Endothelial cell of umbilical vein (primary cell): ENCODE measurements at places on chromosomes 6 and 20. TPM values are rescaled to one million over a fixed set of nuclear protein-coding genes. Genes with fewer than 3 reads are reported as not detected.

Gene CD24
- 1.2 and 2.5 TPM in 2 replicates for total RNA-seq

Gene MICB
- 25.9 and 36.3 TPM in 2 replicates for total RNA-seq

Gene PI3
- total RNA-seq: not detected in 2 replicates

Gene PPP1R14C
- total RNA-seq: not detected in 2 replicates

Gene HTR1E
- not detected in 2 replicates for total RNA-seq

Gene BCL2L1
- total RNA-seq: 101 and 105 TPM in 2 replicates

Gene STMND1
- total RNA-seq: not detected in 2 replicates

Gene OR2H1
- not detected in 2 replicates for total RNA-seq

Gene SLC4A11
- 10.2 and 15.5 TPM in 2 replicates for total RNA-seq

Gene CRISP3
- not detected in 2 replicates for total RNA-seq

Gene LPA
- not detected in 2 replicates for total RNA-seq

Gene ENPP5
- total RNA-seq: not detected in 2 replicates

Gene ADGB
- not detected in 2 replicates for total RNA-seq

Gene PSORS1C1
- total RNA-seq: 9.2 and 13.2 TPM in 2 replicates

Gene ACSS2
- 40.7 and 48.5 TPM in 2 replicates for total RNA-seq

Gene TSHZ2
- not detected in 2 replicates for total RNA-seq

DNA sequence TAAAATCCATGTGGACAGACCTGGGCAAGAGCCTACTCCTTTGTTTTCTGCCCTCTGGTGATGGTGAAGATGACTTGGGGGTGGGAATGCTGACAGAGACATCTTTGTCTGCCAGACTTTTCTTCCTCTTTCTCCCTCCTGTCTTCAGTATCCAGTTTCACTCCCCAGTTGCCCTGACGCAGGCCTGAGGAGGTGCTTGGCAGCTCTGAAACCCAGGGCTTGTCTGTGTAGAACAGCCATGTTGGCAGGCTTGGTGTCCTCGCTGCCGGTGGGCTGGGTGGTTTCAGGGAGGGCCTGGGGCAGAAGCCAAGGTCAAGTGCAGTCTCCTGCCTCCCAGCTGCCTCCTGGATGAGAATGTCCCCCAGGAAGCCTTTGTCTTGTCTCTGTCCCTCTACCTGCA lies 22.5 kb downstream of the CCDC167 start:
- DNase-seq: no peak
- H3K4me1 ChIP-seq: no peaks in the 10 kb centered on the region
- H3K4me3 ChIP-seq: no peak overlapping the region
- H3K27ac ChIP-seq: no peak overlapping the region
- H3K36me3 ChIP-seq: peaks cover 12% of the 10 kb centered on the region

DNA sequence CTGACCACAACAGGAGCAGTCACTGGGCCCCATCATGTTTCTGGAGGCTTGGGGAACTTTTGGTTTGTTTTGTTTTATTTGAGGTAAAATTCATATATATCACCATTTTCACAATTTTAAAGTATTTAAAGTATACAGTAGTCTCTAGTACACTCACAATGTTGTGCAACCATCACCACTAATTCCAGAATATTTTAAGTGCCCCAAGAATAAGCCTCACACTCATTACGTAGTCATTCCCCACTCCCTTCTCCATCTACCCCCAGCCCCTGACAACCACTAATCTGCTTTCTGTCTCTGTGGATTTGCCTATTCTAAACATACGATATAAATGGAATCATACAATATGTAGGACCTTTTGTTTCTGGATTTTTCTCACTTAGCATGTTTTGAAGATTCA lies 29.0 kb downstream of the RTN4IP1 start:
- H3K36me3 ChIP-seq: no peaks in the 10 kb centered on the region
- DNase-seq: no peak

GRCh38 chr6:106997392-106998158 lies 23.0 kb upstream of the CD24 start:
- H3K4me1 ChIP-seq: no peaks in the 10 kb centered on the region
- no peak overlapping the region for H3K27ac ChIP-seq

- no peaks in the 10 kb centered on the region for H3K4me1 ChIP-seq
- no peak for DNase-seq
- no peak overlapping the region for H3K27ac ChIP-seq
- no peaks in the 10 kb centered on the region for H3K27me3 ChIP-seq
- H3K36me3 ChIP-seq: no peaks in the 10 kb centered on the region
- no peak overlapping the region for H3K4me3 ChIP-seq
Observed at GRCh38 chr6:140548366-140548765, 1173.9 kb upstream of the CITED2 start.

GRCh38 chr6:36615018-36615761 lies 21.0 kb downstream of the SRSF3 start:
- DNase-seq: peak; percentile 85
- no peak overlapping the region for H3K4me3 ChIP-seq
- peaks cover 2% of the 10 kb centered on the region for H3K36me3 ChIP-seq
- no peak overlapping the region for H3K27ac ChIP-seq
- H3K27me3 ChIP-seq: no peaks in the 10 kb centered on the region

- no peak overlapping the region for H3K27ac ChIP-seq
- peaks cover 41% of the 10 kb centered on the region for H3K27me3 ChIP-seq
- H3K4me3 ChIP-seq: no peak overlapping the region
- peaks cover 8% of the 10 kb centered on the region for H3K4me1 ChIP-seq
- DNase-seq: no peak
Observed at GRCh38 chr6:37624121-37624520, 73.6 kb downstream of the MDGA1 start.

DNA sequence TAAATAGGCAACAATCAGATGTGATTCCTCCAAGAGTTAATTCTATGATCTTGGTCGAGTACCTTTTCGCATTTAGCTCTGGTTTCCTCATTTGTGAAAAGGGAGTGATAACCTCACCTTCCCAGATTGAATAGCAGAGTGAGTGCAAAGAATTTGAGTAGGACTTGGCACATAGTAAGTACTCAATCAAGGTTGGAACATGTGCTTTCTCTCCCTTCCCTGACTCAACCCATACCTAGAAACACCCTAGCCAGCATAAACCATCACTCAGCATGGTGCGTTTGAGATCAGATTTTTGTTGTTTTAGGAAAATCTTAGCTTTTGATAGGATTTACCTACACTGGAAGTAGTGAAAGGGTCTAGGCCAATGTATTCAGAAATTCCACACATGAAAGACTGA lies 333.4 kb upstream of the NT5E start:
- no peaks in the 10 kb centered on the region for H3K4me1 ChIP-seq
- no peak overlapping the region for H3K27ac ChIP-seq
- peaks cover under 1% of the 10 kb centered on the region for H3K27me3 ChIP-seq
- DNase-seq: no peak
- H3K4me3 ChIP-seq: no peak overlapping the region

DNA sequence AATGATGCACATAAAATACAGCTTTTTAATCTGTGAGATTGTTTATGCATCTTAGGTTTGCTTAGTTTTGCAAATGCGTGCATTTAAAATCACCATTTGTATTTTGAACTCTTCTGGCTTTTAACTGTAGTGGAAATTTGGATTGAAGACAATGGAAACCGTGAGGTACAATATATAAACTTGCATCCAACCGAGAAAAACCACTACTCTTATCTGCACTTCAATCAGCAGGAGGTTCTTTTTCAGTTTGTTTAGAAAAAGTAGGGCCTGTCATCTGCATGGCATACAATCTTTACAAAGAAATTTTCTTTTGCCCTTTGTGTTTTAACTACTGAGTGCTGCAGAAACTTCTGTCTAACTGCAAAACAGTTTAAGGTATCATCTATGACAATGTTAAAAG lies 132.8 kb downstream of the LAMA2 start:
- peaks cover 2% of the 10 kb centered on the region for H3K27me3 ChIP-seq
- H3K4me1 ChIP-seq: no peaks in the 10 kb centered on the region
- H3K4me3 ChIP-seq: no peak overlapping the region
- H3K27ac ChIP-seq: no peak overlapping the region
- H3K36me3 ChIP-seq: no peaks in the 10 kb centered on the region

DNA sequence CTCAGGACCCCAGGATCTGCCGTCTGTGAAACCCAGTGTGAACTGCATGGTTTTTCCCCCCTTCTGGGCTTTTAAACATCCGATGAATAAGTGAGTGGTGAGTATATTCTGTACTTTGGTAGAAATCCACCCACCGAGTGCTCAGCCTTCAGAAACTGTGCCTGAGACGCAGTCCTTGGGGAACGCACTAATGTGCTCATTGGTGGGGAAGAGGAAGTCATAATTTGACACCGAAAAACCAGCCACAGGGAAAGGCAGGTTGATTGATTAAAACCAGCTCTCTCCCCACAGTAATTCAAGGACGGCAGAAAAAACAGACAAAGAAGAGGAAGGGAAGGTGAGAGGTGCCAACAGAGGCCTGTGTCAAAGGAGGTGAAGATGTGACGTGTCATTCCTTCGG lies 21.7 kb downstream of the EDN3 start:
- no peaks in the 10 kb centered on the region for H3K4me1 ChIP-seq
- no peak overlapping the region for H3K4me3 ChIP-seq
- H3K27ac ChIP-seq: no peak overlapping the region

DNA sequence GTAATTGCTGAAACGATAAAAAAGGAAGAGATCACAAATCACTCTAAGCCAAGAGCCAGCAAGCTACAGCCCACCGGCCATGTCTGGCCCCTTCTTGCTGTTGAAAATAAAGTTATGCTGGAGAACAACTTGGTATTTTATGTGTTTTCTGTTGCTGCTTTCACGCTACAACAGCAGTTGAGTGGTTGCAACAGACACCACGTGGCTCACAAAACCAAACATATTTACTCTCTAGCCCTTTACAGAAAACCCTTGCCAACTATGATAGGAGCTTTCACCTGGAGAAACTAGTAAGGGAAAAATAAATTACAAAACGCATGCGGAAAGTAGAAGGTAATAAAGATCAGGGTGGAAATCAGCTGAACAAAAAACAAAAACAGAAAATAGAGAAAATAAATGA lies 41.1 kb upstream of the SLCO4A1 start:
- no peak overlapping the region for H3K4me3 ChIP-seq
- H3K4me1 ChIP-seq: peaks cover 16% of the 10 kb centered on the region
- DNase-seq: no peak
- no peak overlapping the region for H3K27ac ChIP-seq

- H3K4me3 ChIP-seq: no peak overlapping the region
- no peak overlapping the region for H3K27ac ChIP-seq
- peaks cover 11% of the 10 kb centered on the region for H3K4me1 ChIP-seq
- H3K36me3 ChIP-seq: no peaks in the 10 kb centered on the region
- H3K27me3 ChIP-seq: no peaks in the 10 kb centered on the region
Observed at GRCh38 chr20:8260837-8261251, 128.8 kb downstream of the PLCB1 start.

DNA sequence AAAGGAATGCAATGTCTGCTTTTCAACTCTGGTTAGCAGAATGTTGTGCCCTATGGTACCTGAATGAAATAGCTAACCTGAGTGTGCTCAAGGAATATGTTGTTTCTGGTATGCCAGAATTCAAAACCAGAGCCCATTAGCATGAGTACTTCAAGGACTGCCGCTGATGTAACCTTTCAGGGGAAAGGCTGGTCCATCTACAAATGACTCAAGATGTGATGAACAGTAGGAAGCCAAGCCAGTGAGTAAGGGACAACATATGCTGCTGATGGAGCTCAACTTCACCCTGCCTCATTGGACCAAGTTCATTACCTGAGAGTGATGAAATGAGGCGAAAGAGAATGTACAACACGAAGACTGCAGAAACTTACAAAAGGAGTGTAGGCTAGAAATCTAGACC lies 95.7 kb upstream of the BMP2 start:
- peaks cover 21% of the 10 kb centered on the region for H3K4me1 ChIP-seq
- DNase-seq: no peak
- no peaks in the 10 kb centered on the region for H3K27me3 ChIP-seq

DNA sequence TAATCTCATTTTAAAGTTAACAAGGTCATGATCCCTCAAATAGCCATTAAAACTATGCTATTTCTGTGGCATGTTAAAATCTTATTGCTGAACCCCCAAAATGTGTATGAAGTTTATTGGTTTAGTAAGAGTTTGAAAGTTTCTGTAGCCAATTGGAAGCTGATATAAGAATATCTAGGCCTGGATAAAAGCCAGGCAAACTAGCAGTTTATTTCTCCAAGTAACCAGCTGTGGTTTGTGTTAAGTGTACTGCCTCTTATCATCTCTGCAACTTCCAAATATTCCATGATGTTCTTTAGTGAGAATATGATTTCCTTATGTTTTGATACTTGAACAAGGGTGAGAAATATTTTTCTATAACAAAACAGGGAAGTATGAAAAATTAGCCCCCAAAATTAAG lies 76.7 kb downstream of the PRSS35 start:
- no peaks in the 10 kb centered on the region for H3K27me3 ChIP-seq
- H3K36me3 ChIP-seq: no peaks in the 10 kb centered on the region
- DNase-seq: no peak
- no peaks in the 10 kb centered on the region for H3K4me1 ChIP-seq
- no peak overlapping the region for H3K27ac ChIP-seq
- no peak overlapping the region for H3K4me3 ChIP-seq

DNA sequence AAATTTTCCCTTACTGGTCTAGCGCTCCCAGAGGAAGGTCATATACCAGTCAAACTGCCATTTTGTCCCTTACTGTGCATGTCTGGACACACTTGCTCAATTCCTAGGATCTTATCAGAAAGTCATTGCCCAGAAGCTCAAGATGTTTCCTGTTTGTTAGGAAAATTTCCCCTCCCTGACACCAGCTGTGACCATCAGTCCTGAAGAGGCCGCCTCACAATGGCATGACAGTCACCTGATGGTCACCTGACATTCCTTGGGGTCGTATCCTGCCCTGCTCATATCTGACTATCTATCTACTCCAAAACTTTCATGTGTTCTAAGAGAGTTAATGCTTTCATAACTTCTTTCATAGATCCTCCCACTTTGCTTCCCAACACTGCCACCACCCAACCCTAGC lies 219.9 kb downstream of the OTOR start:
- no peaks in the 10 kb centered on the region for H3K27me3 ChIP-seq
- no peak for DNase-seq
- no peak overlapping the region for H3K27ac ChIP-seq

GRCh38 chr20:39886650-39887190 lies 802.3 kb downstream of the MAFB start:
- H3K4me1 ChIP-seq: no peaks in the 10 kb centered on the region
- DNase-seq: no peak
- no peak overlapping the region for H3K27ac ChIP-seq
- no peaks in the 10 kb centered on the region for H3K36me3 ChIP-seq
- H3K27me3 ChIP-seq: no peaks in the 10 kb centered on the region
- no peak overlapping the region for H3K4me3 ChIP-seq

GRCh38 chr6:86937219-86938079 lies at the start of gene HTR1E:
TSS of gene HTR1E (plus strand) at chr6:86937528. CDS start at chr6:87015335, 77,807 bp downstream.
- H3K4me3 ChIP-seq: no peak within 1 kb of the TSS
- peaks cover 29% of the 10 kb centered on the region for H3K27me3 ChIP-seq
- DNase-seq: peak; percentile 36
- no peaks in the 10 kb centered on the region for H3K4me1 ChIP-seq
- no peak within 1 kb of the TSS for H3K27ac ChIP-seq

DNA sequence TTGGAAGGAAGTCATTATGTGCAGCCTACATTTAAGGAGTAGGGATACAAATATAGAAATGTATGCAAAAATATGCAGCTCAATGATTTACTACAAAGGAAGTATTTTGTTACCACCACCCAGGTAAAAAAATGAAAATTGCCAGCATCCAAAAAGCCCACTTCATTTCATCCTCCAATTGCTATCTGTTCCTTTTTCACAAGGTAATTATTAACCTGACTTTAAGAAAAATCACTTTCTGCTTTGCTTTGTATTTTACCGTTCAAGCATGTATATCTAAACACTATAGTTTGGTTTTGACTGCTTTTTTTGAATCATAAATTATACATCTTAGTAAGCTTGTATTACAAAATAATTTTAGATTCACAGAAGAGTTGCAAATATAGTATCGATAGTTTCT lies 768.5 kb upstream of the GJE1 start:
- no peak for DNase-seq
- no peaks in the 10 kb centered on the region for H3K36me3 ChIP-seq
- H3K27me3 ChIP-seq: no peaks in the 10 kb centered on the region
- H3K27ac ChIP-seq: no peak overlapping the region
- no peaks in the 10 kb centered on the region for H3K4me1 ChIP-seq

- no peaks in the 10 kb centered on the region for H3K27me3 ChIP-seq
- peaks cover 17% of the 10 kb centered on the region for H3K4me1 ChIP-seq
- H3K27ac ChIP-seq: no peak overlapping the region
- no peaks in the 10 kb centered on the region for H3K36me3 ChIP-seq
- no peak overlapping the region for H3K4me3 ChIP-seq
Observed at GRCh38 chr6:53934023-53934422, 139.2 kb downstream of the LRRC1 start.
